Stimulated activated CD4-positive, alpha-beta T cell treated with anti-CD3 and anti-CD28 coated beads, Interleukin-12 subunit alpha, Interleukin-12 subunit beta, amount 100 ng/mL, for 48 hours (primary cell): ENCODE measurements at places on chromosomes 1 and 21.

DNA sequence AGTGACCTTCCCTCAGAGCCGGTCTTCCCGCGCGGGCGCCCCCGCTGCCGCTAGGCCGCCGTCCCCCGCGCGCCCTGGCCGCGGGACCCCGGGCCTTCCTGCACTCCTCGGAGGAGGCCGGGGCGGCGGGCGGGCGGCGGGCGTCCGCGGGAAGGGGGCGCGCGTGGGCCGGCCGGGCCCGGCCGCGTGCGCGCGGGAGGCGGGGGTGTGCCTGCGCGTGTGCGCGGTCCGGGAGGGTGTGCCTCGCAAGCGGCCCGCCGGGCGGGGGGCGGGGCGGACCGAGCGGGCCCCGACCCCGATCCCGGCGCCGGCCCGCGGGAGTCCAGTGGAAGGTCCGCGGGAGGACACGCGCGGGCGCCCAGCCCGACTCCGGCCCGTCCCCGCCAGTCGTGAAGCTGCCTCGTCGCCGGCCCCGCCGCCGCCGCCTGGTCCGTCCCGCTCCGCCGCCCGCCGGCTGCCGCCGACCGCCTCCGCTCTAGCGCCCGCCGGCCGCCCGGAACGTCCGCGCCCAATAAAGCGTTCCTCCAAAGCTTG lies 438 bp downstream of the MRPS6 start:
- no peak for DNase-seq

DNA sequence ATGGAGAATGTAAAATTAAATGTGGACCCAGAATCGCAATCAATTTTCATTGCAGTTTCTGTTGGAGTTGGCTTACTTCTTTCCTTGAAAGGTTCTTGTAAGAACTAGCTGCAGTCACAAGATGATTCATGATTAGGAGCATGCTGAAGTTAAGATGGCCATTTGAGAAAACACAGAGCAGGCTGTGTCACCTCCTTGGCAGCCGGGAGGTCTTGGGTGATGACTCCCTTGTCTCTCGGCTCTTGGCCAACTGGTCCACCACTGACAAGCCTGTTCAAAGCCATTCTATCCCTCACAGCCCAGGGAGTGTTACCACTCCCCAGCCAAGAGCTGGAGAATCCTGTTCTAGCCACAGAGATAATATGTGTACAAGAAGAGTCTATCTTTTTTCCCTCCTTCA lies 40.6 kb downstream of the OPTC start:
- DNase-seq, result no peak

GRCh38 chr1:217627431-217627830 lies 3.5 kb downstream of the GPATCH2 start:
- no peak for DNase-seq

GRCh38 chr1:33454646-33455282 lies 17.7 kb upstream of the ZSCAN20 start:
- no peak for DNase-seq
